Stimulated activated CD8-positive, alpha-beta memory T cell treated with anti-CD3 and anti-CD28 coated beads, Interleukin-4, amount 100 ng/mL, for 48 hours (primary cell): ENCODE measurements at places on chromosomes 6 and 20.
A peak's percentile ranks its signal among the peaks of the same experiment; 100 is the strongest.

- DNase-seq: no peak
These were observed 963.3 kb downstream of the KIF16B start for GRCh38 chr20:15609921-15610320.

GRCh38 chr20:57661746-57662455, 41.7 kb upstream of the ZBP1 start:
- no peak for DNase-seq

DNA sequence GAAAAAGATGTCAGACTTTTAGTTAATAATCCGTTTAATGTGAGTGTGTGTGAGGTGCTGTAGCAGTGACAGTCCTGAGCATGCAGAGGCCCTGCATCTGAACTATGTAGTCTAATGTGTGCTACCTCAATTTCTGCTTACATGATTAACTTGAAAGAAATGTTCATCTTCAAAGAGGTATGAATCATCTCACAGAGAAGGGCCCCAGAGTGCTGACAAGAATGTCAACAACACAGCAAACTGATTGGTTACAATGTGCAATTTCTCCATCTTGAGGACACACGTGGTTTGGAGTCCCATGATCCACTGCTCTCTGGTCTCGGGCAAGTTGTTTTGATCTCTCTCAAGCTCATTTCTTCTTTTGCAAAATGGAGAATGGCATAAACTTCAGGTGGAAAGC, 61.7 kb upstream of the EMILIN3 start:
- no peak for DNase-seq

GRCh38 chr20:1674361-1674760, 16.8 kb upstream of the SIRPG start:
- DNase-seq: peak; percentile 65

DNA sequence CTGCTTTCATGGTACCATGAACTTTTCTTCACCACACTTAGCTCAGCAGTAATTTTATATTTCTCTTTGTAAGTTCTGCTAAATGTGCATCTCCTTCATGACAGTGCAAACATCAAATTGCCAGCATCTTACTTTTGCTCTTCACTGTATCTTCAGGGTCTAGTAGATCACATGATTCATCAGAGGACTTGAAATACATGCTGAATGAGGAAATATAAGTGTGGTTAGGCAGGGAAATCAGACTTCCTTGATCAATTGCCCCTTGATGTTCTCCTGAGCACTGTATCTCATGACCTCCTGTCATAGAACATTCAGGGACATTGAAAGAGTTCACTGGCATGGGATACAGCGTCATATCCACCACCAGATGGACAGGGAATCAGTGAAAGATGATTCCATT, 25.3 kb upstream of the POLR1H start:
- no peak for DNase-seq

- no peak for DNase-seq
These were observed 8.8 kb downstream of the MYL9 start for GRCh38 chr20:36549942-36550789.

DNA sequence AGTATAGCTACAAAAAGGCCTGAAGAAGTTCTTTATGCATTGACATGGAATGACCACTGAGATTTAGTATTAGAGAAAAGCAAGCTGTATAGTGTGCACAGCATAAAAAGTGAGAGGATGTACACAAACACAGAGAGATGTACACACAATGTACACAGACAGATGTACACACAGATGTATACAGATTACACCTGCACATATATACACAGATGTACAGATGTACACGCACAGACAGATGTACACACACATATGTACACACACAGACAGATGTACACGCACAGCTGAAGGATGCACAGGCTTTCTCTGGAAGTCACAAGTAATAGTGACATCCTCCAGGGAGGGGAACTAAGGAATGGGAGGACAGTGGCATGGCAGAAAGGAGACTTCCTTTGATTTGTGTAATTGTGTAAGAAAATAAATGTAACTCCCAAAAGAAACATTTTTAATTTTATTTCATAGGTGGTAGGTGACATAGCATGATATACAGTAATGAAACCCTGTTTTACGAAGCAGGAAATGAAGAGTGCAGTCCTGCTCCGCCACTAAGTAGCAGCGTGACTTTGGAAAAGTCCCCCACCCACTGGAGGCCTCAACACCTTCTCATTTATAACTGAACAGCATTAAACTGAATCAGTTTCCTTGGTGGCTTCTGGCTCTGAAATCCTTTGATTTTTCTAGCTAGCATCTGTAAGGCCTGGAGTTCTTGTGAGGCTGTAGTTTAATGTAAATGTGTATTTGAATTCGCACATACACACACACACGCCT, 14.1 kb downstream of the NFATC2 start:
- peak; percentile 77 for DNase-seq

DNA sequence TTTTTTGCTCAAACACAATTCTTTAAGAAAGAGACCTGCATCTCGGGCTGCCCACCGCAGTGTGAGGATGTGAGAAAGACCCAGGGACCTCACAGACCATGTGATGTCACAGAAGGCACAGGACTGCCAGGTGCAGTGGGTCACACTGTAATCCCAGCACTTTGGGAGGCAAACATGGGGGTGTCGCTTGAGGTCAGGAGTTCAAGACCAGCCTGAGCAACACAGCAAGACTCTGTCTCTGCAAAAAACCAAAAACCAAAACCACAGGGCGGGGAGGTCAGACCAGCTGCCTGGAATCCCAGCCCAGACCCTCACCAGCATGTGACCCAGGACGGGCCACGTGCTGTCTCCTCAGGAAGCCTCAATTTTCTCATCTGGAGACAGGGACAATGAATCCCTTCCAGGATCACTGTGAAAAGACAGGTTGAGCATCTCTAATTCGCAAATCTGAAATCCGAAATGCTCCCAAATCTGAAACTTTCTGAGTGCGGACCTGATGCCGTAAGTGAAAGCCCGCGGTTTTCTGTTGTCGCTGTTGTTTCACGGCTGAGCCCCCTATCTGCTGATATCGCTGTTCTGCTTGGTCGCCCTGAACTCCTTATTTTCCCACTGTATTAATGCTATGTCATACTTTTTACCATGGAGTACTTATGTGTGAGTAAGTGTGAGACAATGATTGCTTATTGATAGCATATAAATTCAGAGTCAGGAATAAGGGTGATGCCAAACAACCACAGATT, 159.5 kb upstream of the PTPN1 start:
- peak; percentile 57 for DNase-seq

DNA sequence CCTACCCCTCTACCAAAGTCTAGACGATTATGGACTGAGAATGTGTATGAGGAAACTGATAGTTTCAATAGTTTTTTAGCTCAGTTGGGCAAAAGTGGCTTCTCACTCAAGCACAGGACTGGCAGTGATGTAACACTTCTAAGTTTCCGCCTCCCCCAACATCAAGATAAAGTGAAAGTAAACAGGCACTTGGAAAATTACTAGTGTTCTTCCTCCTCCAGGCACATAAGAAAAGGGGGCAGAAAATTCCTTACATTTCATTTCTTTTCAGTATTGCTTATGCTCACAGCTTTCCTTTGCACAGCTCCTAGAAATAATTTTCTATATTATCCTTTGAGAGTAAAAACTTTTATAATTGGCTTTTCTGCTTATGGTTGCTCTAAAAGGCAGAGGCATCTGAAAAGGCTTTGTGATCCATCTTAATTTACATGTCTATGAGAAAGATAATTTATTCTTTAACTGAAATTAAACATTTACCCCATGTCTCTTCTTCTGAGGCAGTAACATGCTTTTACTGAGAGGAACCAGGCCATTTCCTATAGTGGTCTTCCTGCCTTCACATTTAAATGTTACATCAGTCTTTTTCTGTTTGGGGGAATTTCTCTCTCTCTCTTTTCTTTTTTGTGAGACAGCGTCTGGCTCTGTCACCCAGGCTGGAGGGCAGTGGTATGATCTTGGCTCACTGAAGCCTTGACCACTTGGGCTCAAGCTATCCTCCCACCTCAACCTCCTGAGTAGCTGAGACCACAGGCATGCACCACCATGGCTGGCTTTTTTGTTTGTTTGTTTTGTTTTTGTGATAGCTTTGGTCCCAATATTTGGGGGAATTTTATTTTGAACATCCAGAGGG, 65.0 kb upstream of the EEF1A1 start:
- peak; percentile 36 for DNase-seq

DNA sequence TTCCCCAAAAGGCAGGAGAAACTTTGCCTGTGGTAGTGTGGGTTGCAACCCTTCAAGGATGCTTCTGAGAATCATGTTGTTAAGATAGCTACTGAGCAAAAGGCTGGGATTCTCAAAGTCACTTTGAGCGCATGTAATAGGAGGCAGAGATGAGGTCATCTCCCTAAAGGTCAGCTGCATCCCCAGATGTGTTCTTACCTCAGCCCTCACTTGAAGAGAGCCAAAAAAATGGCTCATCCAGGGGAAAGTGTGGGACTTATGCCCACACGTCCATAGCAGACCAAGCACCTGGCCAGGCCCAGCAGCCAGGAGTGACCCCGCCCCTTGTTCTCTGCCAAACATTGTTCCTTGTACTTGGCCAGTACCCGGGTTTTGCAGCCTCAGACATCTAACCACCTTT, 187.0 kb upstream of the BMP2 start:
- DNase-seq: no peak

GRCh38 chr6:134447883-134448387, 130.0 kb upstream of the SGK1 start:
- no peak for DNase-seq

DNA sequence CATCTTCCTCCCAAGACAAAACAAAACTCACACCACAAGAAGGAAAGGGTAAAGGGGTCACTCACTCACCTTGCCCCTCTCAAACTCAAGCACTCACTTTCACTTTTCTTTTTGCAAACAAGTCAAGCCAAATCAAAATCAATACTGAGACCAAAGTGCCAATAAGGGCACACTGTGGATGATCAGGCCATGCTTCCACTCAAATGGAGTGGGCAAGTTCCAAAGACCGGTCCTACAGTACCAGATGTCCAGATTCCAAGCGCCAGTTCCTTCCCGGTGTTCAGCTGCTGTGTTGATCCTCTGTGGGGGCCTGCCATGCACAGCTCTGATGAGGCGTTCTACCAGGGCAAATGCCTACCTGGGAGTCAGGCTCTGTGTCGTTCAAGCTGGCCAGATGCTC, 162.6 kb upstream of the GRIK2 start:
- no peak for DNase-seq

DNA sequence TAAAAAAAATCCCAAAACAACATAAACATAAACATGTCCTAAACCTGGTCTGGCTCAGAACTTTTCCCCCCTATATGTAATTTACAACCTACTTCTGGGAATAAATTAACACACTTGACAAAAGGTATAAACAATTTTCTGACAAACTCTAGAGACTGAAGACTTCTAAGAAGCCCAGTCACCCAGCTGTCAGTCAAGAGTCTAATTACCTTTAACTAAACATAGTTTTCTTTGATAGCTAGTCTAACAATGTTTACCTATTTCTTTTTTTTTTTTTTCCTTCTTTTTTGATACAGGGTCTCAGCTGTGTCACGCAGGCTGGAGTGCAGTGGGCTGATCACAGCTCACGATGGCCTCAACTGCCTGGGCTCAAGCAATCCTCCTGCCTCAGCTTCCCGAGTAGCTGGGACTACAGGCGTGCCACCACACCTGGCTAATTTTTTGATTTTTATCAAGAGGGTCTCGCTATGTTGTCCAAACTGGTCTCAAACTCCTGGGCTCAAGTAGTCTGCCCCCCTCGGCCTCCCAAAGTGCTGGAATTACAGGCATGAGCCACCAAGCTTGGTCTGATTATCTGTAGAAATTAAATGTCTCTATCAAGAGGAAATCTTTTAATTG, 932 bp upstream of the UBR2 start:
- DNase-seq: no peak

- no peak for DNase-seq
These were observed 15.2 kb downstream of the RNF8 start for GRCh38 chr6:37368961-37369320.

GRCh38 chr6:137148306-137149034, 25.0 kb downstream of the IL22RA2 start:
- no peak for DNase-seq

DNA sequence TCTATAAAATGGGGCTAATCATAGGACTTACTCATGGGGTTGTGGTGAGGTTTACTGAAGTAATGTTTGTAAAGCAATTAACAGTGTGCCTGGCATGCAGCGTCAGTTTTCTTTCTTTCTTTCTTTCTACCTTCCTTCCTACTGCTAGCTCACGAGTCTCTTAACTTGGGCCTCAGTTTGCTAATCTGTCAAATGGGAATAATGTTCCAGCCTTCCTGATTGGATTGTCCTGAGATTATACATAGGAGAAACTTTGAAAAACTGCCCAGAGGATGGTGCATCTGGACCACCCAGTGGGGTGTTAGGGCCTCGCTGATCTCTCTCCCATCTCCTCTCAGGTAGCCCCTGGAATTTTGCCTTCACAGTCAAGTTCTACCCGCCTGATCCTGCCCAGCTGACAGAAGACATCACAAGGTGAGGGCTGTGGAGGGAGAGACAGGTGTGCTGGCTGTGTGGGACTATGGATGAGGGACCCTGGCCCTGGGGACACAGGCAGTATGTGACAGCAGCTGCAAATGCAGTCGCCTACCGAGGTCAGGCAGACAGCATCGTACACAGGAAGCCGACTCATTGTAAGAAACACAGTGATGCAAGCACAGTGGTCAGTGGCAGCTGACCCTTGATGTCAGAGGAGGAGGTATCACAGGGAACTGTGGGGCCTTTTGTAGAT, 27.5 kb downstream of the EPB41L1 start:
- DNase-seq: no peak

- no peak for DNase-seq
These were observed 8.8 kb upstream of the METTL24 start for GRCh38 chr6:110366975-110367374.

DNA sequence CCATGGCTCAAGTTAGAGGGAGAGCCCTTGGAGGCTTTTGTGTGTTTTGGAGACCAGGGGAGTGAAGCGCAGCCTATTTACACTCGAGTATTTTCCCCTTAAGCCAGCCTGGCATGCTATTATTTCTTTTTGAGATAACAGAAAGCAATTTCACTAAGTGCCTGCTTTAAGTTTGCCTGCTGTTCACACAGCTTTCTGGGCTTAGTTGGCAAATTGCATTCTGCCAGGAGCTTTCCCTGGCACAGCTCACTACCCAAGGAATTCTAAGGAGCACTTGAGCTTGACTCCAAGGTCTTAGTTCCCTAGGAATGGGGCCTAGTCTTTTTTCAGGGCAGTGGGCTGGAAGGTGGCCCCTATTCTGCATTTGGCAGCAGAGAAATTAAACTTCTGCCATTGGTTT, 19.0 kb upstream of the ASXL1 start:
- DNase-seq: no peak

DNA sequence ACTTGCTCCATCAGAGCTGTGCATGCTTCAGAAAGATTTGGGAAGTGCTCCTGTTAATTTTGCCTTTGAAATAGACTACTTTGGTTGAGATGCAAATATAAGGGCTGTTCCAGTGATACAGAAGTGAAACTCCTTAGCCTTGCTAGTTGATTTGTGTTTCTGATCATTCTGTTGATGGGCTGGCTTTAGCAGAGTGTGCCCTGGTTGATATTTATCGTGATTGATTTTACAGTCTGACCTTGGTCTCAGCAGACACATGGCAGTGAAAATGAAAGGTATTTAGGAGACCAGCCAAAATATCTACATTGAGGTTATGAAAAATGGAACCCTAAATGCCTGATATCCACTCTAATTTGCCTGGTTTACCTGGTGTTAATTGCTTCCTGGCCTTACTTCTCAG, 122.1 kb upstream of the CEP162 start:
- DNase-seq: no peak

DNA sequence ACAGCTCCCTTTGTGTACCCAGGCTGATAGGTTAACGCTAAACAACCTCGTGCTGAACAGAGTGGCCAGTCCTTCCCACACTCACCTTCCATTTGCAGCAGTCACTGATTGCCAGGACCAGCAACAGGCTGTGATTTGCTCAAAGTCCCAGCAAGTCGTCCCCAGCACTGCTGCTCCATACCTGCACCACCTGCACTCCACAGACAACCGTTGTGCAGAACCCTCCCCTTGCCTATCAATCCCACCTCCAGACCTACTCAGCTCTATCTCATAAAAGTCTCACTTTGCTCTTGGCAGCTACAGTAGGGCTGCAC, 43.1 kb upstream of the SCML4 start:
- DNase-seq: no peak
